NCI-H1694 treated with DMSO at 0.1 percent for 48 hours (cell line): ENCODE measurements at places on chromosomes 12 and 14.

- no peak for DNase-seq
Measured at GRCh38 chr12:61367281-61367785, 892.9 kb upstream of the USP15 start.

- peak; percentile 76 for DNase-seq
Measured at GRCh38 chr12:124774462-124775167, 89.0 kb downstream of the SCARB1 start.

DNA sequence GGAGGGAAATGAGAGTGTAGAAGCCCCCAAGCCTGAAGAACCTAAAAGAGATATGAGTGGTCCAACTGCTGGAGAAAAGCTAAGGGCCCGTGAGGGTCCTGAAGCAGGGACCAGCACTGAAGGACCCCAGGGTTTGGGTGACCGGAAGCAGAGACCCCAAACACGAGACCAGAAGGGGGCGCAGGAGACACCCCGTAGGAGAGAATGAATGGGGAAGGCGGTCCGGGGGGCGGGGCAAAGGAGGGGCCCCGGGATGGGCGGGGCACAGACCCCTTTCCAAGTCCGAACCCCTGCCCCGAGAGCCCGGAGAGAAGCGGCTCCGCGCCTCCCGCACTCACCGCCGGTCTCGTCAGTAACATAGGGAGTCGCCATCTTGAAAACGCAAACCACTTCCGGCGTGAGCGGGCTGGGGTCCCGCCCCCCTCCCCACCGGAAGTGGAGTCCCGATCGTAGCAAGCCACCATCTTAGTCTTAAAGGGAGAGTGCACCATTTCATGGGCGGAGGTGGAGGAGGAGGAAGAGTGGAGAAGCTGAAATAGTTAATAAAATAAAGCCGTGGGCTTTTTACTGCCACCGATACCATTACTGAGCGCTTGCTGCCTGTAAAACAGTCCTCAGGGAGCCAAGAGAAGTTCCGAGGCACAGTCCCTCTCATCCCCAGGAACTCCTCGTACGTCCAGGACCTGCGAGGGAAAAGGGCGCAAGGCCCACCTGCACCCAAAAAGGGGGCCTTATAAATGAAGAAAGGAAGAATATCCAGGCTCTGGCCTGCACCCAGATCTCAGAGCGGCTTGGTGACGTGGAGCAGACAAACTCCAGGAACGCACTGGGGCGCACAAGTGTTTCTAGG, 731 bp downstream of the PYM1 start:
- DNase-seq: peak; percentile 86

- no peak for DNase-seq
Measured at GRCh38 chr12:52446367-52447045, 5.4 kb downstream of the KRT6B start.

- no peak for DNase-seq
Measured at GRCh38 chr14:101905614-101906013, 58.8 kb upstream of the DYNC1H1 start.

- DNase-seq: peak; percentile 71
Measured at GRCh38 chr14:29462321-29462720, 465.3 kb downstream of the PRKD1 start.

DNA sequence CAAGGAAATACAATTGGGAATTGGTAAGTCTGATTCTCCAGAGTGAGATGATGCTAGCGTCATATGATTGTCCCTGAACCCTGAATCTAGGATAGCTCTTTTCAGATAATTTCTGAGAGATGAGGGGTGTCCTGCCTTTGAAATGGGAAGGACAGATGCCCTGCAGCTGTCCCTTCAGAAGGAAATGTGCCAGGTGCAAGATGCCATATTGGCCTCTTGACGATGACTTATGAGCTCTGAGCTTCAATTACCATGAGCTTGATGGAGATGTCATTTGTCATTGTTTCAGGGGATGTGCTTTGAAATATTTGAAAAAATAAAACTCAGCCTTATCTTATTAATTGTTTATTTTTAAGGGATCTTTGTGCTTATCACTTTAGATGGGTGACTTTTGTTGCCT, 185.1 kb downstream of the DACT1 start:
- no peak for DNase-seq

DNA sequence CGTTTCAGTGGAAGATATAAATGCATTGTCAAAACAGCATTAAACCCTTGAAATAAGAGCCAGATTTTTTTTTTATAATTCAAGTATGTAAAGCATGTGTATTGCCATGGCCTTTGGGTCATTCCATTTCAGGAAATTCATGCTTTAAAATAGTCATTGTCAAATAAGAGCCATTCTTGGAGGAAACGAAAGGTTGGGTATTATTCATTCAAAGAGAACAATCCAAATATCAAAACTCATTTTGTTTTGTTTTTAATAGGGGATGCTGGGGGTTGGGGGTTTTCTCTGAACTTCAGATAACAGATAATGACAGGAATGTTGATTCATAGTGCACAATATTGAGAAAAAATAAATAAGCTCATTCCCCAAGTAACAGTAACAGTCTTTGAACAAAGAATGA, 174.4 kb upstream of the NUDT4 start:
- no peak for DNase-seq

- no peak for DNase-seq
Measured at GRCh38 chr14:20723488-20723887, 22.2 kb upstream of the EDDM3A start.

- no peak for DNase-seq
Measured at GRCh38 chr14:87961246-87961645, 31.7 kb downstream of the GALC start.

GRCh38 chr14:92248696-92249095, 74.3 kb upstream of the SLC24A4 start:
- no peak for DNase-seq

DNA sequence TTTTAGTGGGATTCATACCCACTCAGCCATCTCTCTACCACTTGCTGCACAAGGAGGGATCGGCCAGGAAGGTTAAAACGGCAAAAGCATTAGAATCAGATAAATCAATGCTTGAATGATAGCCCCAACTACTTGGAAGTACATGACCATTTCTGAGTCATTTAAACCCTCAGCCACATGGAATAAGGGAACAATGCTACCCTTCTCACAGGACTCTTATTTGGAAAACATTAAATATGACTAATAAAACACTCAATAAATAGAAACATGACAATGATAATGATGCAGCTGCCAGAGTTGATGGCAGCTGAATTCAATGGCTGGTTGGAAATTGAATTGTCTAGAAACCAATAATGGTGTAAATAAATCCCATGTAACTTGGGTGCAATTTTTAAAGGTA, 165.4 kb downstream of the FLRT2 start:
- DNase-seq: no peak

GRCh38 chr12:115569345-115570068, 708.0 kb downstream of the MED13L start:
- no peak for DNase-seq

- DNase-seq: no peak
Measured at GRCh38 chr14:20706657-20707355, 18.2 kb downstream of the ANG start.
